ENCODE measurements at places on chromosomes 6 and 20.

- no peak for DNase-seq
Observed at GRCh38 chr6:1552296-1552761, 57.4 kb upstream of the FOXC1 start.

DNA sequence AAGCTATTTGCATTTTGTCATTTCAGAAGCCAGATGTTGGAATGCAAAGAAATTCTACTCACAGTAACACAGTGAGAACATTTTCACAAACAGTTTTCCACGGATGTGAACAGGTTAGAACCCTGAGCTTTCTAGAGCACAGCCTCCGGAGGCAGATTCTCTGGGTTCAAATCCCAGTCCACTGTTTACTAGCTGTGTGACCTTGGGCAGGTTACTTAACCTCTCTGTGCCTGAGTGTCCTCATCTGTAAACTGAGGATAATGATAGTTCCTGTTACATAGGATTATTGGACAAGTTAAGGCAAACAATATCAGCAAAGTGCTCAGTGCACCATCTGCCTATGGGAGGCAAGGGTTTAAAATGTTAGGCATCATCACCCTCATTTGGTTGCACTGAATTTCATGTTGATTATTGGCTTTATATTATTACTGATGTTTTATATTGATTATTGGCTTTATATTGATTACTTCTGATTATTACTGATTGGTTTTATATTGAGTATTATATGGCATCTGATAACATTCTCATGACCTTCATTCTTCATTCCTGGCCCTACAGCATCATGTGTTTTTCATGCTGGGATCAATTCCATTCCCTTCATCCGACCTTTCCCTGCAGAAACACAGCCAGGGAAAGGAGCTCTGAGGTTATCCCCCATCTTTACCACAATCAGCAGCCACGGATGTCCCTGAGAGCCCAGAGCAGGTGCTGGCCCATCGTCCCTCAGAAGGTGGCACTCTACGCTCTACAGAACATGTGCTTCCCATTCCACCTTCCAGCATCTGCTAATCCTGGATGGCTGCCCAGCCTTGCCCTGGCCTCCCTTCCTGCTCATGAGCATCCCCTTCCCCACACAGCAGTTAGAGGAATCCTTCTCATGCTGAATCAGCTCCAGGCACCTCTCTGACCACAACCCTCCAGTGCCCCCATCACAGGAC lies 283.1 kb downstream of the PREX1 start:
- no peak for DNase-seq

- DNase-seq: no peak
Observed at GRCh38 chr6:4323322-4323721, 187.9 kb upstream of the ECI2 start.

DNA sequence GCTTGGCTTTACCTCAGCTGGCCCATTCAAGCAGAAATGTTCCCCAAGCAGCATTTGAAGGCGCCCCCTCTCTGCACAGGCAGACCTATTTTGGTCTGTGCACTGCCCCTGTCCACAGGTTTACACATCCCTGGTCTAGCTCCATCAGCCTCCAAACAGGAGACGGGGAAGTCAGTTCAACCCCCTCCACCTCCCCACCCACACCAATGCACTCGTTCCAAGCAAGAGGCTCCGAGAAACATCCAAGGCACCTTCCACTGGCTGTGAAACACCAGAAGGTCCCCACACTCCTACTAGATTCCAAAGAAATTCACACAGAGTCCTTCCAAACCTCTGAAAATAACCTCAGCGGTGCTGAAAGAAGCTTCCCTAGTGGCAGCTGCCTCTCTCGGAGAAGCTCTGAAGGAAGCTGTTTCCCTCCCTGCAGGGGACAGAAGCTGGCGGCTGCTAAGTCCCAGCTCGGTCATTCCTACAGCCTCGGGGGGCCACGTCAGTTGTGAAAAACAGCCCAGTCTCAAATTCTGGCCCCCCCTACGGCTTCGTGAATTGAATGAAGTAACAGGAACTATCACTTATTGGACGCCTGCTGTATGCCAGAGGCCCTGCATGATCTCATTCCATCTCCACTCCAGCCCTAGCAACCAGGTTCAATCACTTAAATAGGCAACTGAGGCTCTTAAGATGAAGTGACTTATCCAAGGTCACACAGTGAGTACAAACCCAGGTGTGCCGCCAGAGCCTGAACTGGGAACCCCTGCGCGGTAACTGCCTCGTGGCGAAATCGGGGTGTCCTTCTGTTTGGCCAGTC lies 815 bp downstream of the SPATA2 start:
- DNase-seq: no peak

GRCh38 chr6:10384610-10385523 lies 30.0 kb downstream of the TFAP2A start:
- no peak for DNase-seq

- no peak for DNase-seq
Observed at GRCh38 chr20:63103402-63104311, 96.9 kb upstream of the BHLHE23 start.

- DNase-seq: no peak
Observed at GRCh38 chr6:52662031-52662430, 8.9 kb upstream of the TMEM14A start.

GRCh38 chr6:8879334-8879733 lies 444.0 kb upstream of the SLC35B3 start:
- no peak for DNase-seq

Measured in GDM1 (cell line).